ENCODE measurements at places on chromosomes 16 and 17.

DNA sequence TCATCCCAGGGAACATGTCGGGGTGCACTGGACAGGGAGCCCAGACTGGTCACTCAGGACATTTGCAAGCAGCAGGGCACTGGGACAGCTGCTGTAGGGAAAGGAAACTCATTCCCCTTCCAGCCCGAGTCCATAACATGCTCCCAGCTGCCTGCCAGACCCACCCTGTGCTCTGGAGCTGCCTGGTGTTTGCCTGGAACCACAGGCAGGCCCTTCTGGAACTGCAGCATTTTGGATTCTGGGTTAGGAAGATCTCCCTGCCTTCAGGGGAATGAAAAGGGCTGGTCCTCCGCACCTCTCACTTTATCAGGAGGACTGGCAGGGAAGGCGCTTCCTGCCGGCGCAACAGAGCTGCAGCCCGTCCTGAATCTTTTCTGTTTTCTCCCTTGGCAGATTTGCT lies 41.2 kb downstream of the MEAK7 start:
- no peak for DNase-seq

- no peak for DNase-seq
Observed at GRCh38 chr16:88983165-88983564, 6.2 kb upstream of the CBFA2T3 start.

GRCh38 chr17:49200423-49201083 lies 9.8 kb downstream of the GNGT2 start:
- DNase-seq, result no peak

GRCh38 chr16:1650131-1650530 lies 27.9 kb upstream of the JPT2 start:
- no peak for DNase-seq

- no peak for DNase-seq
Observed at GRCh38 chr17:78072961-78073360, 55.6 kb downstream of the TMC6 start.

- DNase-seq, result no peak
Observed at GRCh38 chr16:79995315-79995714, 394.8 kb upstream of the MAF start.

DNA sequence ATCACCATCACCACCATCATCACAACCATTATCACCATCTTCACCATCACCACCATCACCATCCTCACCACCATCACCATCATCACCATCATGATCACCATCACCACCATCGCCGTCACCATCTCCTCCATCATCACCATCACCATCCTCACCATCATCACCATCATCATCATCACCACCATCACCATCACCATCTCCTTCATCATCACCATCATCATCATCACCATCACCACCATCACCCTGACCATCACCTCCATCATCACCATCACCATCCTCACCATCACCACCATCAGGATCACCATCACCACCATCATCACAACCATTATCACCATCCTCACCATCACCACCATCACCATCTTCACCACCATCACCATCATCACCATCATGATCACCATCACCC lies 14.1 kb downstream of the SCNN1B start:
- no peak for DNase-seq

DNA sequence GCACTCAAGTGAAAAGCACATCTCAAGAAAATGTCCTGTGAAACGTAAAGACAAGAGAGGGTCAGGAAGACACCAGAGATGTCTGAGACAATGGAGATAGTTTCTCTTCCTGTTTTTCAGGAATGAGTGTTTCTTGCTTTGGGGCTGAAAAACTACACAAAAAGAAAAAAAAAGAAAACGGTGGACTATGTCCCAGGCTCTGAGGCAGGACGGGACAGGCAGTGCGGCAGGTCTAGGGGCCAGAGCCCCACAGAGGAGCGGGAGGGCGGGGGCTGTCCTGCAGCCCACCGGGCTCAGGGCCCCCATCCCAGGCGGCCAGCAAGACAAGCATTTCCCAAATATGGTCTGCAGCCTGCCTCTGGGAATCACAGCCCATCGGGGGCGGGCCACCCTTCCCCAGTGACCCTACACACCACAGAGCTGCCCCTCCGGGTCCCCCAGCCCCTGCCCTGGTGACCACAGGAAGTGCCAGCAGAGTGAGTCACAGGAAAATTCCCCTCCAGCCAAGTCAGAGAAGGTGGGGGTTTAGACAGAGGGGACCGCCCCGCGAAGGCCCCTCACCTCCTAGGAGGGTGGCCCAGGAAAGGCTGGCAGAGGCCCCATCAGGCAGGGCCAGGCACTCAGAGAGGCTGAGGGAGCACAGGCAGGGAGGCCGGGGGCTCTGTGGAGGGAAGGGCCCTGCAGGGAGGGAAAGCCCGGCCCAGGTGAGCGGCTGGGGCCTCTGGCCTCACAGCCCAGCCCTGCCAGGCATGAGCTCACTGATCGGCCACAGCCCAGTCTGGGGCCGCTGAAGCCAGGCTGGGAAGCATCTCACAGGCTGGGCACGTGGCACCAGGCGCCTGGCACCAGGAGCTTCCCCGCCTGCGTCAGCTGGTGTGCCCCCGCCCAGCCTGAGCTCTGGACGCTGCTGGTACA lies 6.3 kb downstream of the BCAR1 start:
- DNase-seq, result peak; percentile 99

DNA sequence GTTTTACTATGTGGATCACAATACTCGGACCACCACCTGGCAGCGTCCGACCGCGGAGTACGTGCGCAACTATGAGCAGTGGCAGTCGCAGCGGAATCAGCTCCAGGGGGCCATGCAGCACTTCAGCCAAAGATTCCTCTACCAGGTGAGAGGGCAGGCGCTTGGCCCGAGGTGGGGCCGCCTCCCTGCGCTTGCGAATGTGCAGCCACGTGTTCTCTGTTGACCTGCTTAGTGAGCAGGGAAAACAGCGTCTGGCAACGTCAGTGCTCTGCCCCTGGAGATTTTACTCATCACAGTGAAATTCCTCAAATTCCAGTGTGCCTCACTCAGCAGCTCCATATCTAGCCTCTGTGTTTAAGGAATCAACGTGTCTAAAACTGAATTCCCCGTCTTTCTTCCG lies 33.4 kb upstream of the CLEC18A start:
- peak; percentile 87 for DNase-seq

DNA sequence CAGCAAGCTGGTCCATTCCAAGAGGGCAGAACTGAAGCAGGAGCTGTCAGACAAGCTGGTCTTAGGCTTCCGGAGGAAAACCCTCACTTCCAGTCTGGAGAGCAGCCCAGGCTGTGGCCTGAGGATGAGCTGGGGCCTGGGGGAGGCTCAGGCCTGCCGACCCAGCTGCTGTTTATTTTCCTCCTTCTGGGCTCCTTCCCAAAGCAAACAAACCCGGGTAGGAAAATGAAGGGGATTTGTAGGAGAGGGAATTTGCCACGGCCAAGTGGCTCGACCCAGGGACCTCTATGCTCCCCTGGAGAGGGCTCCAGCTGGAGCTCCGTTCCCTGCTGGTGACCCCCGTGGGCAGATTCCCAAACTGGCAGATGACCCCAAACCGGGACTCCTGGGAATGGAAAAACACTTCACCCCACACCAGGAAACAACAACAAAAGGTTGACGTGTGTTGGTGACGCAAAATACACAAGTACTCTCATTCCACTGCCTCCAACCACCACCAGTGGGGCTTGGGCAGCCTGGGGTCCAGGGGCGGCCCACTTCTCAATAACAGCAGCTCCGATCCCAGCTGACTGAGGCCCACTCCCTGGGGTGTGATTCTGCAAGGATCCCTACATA lies 8.8 kb downstream of the JUP start:
- DNase-seq, result peak; percentile 92

GRCh38 chr16:67148221-67148620 lies 2.6 kb downstream of the B3GNT9 start:
- no peak for DNase-seq

GRCh38 chr17:37710344-37710886 lies 34.4 kb downstream of the HNF1B start:
- DNase-seq, result peak; percentile 85

DNA sequence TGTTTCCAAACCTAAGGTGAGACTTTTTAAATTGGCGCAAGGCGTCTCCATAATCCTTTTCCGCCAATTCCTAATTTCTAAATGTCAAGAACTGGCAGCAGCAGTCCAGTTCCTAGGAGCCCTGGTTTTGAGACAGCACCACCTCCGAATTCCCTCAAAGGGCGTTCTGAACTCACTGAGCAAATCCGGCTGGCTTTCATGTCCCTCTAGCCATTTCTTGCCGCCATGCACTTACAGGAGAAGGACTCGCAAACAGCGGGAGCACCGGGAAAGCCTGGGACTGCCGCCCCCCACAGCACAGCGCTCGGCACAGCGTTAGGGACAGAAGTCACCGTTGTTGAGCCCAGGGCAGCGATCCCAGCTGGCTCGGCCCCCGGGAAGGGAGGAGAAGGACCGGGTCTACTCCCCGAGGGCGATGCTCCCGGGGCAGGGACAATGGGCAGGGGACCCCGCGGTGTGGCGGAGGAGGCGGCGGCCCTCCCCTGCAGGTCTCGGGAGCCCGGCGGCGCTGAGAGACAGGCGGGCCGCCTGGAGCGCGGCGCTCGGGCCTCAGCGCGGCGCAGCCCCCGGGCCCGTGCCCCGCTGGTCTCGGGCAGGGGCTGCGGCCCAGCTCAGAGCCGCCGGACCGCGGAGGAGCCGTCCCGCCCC lies 545 bp downstream of the ARHGAP17 start:
- DNase-seq, result peak; percentile 65

DNA sequence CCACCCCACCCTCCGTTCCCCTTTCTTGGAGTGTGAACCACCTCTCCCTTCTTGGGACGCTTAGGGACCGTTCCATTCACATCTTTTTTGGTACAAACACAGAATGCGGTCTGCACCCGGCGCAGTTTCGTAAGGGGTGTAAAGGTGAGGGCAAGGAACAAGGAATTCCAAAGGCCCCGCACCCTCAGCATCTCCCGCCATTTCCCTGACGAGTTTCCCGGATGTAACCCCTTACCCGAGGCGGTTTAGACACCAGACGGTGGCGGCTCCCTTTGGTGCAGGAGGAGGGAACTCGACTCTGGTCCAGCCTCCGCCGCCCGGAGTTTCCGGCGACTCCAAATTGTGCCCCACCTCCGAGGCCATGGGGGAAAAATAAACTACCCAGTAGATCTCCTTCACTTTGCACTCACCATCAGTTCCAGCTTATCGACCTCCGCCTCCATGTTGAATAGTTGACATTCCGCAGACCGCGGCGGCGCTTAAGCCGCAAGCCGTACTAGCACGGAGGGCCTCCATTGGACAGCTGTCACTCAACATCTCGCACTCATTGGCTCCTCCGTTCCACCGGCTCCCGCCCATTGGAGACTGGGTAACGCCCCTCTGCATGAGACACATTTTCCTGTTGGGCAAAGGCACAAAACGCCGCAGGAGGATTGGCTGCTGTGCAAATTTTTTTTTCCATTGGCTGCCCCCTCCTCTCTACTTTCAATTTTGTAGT lies at the start of gene SKA2:
SKA2 (minus strand) TSS at position 466 of the 718 bp plus-strand sequence; CDS start at position 443, 23 bp downstream.
- peak; percentile 100 for DNase-seq

DNA sequence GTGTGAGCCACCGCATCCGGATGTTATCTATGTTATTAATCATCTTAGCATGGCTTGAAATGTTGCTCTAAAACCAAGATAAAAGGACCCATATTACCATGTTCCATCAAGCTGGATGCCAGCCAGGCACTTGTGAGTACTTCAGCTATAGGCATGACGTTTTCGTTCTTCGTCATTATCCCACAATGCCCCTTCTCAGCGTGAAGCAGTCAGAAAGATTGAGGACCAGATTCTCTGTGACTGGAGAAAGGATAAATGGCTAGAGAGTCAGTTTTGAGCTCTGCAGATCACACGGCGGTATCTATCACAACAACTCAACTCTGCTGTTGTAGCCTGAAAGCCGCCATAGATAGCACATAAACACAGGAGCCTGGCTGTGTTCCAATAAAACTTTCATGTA lies 29.8 kb upstream of the LCMT1 start:
- no peak for DNase-seq

DNA sequence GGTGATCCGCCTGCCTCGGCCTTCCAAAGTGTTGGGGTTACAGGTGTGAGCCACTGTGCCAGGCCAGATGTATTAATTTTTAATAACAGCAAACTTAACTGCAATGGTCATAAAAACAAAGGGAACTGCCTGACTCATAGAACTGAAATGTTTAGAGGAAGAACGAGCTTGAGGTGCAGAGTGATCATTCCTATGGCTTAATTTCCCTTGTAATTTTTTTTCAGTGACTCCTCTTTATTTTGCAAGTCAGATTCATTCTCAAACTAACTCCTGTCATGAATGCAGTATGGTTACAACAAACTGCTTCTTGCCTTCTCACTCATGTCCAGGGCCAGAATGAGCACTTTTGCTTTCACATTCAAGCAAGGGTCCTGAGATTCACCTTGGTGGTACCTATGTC lies 231.3 kb downstream of the HAPSTR1 start:
- no peak for DNase-seq

GRCh38 chr16:4298761-4299522 lies 16.9 kb upstream of the GLIS2 start:
- peak; percentile 90 for DNase-seq

GRCh38 chr17:59826706-59827453 lies 65.9 kb downstream of the TUBD1 start:
- no peak for DNase-seq

DNA sequence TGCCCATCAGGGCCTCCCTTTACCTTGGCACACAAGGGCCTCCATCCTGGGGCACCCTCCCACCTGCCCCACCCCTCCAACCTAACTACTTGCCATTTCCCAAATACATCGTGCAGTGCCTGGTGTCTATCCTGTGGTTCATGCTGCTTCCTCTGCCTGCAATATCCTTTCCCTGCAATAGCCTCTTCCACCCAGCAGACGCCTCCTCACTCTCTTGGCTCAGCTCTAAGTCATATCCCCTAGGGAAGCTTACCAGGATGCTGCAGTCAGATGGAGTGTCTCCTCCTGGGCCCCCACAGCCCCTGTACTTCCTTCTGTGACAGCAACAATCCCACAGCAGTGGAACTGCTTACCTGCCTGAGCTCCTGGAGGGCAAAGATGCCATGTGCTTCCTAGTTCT lies 36.7 kb downstream of the CCDC182 start:
- peak; percentile 11 for DNase-seq

DNA sequence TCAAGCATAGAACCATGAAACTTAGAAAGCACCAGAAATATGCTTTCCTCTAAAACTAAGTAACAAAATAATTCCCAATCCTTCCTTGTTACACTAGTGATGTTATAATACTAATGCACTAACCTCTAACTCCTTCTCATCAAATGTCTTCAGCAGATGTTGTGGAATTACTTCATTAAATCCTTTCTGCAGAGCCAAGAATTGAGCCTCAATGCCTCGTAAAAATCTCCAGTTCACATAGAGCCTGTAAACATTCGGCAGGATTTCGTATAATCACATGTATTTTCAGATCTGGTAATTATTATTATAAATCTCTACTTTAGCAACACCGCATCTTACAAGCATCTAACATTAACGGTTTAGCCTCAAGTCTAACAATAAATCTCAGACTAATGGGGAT lies 44.7 kb downstream of the CEP95 start:
- no peak for DNase-seq

All from mesenchymal stem cell (in vitro differentiated cells and primary cell).